ENCODE measurements at places on chromosomes 6 and 20. TPM values are rescaled to one million over a fixed set of nuclear protein-coding genes. Genes with fewer than 3 reads are reported as not detected.

DNA sequence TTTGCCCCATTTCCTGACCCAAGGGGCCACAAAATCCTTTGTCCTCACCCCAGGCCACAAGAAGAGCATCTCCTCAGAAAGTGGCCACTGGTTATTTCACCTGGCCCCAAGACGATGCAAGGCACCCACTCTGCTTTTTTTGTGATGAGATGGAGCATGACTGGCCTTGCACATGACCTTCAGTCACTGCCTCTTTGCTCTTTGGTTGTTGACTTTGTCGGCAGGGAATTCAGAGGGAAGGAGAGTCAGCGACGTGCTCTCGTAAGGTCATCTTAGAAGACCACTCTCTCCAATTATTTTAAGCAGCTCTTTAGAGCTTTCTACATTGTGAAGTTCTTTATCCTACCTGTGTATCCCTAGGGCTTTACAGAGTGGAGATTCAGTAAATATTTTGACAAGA lies 306.7 kb downstream of the PLCB1 start:
- no peak for DNase-seq

FAM209B gene
- 0.37 TPM for polyA plus RNA-seq

PAX1 gene
- 0.09 TPM for polyA plus RNA-seq

- no peak for DNase-seq
Observed at GRCh38 chr6:89297695-89298351, 17.3 kb downstream of the GABRR2 start.

GRCh38 chr6:148811459-148811858 lies 64.6 kb downstream of the UST start:
- no peak for DNase-seq

CNBD2 gene
- polyA plus RNA-seq: 0.91 TPM

DNA sequence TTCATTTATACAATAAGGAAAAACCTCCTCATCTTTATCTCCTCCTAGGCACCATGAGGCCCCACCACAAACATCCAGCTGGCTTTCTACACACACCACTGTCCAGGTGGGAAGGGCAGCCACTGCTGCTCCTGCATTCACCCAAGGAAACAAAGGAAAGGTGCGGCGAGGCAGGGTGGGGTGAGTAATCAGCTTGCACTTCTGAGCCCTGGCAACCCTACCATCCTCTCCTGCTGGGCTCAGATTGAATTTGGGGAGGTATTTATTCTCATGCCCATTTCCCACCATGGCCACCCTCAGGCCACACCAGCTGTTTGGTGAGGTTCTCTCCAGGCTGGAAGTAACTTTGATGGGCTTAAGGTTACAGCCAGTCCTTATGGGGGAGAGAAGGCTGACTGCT lies 31.2 kb upstream of the SPDEF start:
- no peak for DNase-seq

DNA sequence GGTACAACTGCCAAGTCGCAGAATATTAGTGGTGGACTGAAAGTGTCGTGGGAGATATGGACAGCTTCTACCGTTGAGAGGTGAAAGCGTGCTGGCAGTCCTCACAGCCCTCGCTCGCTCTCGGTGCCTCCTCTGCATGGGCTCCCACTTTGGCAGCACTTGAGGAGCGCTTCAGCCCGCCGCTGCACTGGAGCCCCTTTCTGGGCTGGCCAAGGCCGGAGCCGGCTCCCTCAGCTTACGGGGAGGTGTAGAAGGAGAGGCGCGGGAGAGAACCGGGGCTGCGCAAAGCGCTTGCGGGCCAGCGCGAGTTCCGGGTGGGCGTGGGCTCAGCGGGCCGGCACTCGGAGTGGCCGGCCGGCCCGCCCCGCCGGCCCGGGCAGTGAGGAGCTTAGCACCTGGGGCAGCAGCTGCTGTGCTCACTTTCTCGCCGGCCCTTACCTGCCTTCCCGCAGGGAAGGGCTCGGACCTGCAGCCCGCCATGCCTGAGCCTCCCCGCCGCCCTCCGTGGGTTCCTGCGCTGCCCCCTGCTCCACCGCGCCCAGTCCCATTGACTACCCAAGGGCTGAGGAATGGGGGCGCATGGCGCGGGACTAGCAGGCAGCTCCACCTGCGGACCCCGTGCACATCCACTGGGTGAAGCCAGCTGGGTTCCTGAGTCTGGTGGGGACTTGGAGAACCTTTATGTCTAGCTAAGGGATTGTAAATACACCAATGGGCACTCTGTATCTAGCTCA lies 47.2 kb upstream of the MBOAT1 start:
- DNase-seq: no peak

DNA sequence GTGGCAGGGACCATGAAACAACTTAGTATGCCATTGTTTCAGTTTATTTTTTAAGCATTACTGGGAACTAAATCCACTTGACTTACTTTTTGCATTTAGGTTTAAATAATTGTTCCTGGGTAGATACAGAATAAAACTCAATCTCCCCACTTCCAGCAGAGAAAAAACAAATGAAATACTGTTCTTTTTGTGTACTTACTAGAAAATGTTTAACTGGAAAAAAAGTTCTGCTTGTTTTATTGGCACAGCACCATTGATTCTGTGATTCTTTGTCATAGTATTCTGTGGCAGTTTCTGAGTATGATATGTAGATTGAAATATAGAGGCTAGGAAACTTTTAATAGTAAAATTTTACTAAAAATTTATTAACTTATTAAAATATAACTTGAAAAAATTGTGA lies 10.2 kb downstream of the ASXL1 start:
- DNase-seq: no peak

- DNase-seq: no peak
Observed at GRCh38 chr6:143253586-143253985, 192.9 kb downstream of the AIG1 start.

NKAPL gene
- 2.5 TPM for polyA plus RNA-seq

DNA sequence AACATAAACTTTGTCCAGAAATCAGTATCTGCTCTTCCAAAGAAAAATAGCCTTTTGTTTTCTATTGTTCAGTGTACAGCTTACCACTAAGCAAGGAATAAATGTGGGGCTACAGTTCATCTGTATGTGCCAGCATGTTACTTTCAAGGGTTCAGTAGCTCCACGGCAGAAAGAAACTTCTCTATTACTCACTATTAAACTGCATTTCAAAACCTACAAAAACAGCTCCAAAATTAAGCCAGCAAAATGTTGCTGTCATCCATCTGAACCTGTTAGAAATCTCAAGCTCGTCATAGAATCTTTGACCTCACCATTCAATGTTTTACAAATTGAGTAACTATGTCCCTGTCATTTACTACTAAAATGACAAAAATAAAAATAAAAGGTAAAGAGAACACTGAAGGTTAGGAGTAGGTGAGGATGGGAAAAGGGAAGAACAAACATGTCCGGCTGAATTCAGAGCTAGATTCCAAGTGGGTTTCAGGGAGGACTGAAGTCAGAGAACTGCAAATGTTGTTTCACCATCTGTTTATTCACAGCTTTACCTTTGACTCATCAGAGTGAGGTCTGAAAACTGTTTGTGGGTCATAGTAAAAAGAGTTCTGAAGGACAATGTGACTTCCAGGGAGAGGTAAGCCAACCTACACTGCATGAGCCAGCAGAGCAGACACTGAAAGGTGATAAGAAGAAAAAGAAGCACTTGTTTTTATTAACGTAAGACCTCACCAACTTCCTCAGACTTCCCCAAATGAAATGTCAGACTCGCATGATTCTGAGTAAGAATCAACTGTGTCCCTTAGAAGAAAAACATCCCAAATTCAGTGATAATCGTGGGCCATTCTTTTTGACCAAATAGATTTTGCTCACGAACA lies 62.0 kb downstream of the ATXN1 start:
- DNase-seq: no peak

- no peak for DNase-seq
Observed at GRCh38 chr6:125597411-125598253, 151.8 kb upstream of the HEY2 start.

SNRPB2 gene
- 100 TPM for polyA plus RNA-seq

DNA sequence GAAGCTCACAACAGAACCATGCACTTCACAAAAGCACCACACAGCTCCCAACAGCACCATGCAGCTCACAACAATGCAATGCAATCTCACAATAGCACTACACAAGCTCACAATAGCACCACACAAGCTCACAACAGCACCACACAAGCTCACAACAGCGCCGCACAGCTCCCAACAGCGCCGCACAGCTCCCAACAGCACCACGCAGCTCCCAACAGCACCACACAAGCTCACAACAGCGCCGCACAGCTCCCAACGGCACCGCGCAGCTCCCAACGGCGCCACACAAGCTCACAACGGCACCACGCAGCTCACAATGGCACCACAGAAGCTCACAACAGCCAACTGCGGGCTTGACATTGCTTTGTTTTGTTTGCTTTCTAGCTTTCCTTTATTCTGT lies 198.1 kb downstream of the DLL1 start:
- no peak for DNase-seq

DNA sequence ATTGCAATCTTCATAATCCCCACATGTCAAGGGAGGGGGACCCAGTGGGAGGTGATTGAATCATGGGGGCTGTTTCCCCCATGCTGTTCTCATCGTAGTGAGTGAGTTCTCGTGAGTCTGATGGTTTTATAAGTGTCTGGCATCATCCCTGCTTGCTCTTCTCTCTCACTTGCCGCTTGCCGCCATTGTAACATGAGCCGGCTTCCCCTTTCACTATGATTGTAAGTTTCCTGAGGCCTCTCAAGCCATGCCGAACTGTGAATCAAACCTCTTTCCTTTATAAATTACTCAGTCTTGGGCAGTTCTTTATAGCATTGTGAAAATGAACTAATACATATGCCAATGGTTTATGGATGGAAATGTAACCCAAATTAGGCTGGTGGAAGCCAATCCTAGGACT lies 109.4 kb upstream of the AKAP12 start:
- DNase-seq: no peak

DNA sequence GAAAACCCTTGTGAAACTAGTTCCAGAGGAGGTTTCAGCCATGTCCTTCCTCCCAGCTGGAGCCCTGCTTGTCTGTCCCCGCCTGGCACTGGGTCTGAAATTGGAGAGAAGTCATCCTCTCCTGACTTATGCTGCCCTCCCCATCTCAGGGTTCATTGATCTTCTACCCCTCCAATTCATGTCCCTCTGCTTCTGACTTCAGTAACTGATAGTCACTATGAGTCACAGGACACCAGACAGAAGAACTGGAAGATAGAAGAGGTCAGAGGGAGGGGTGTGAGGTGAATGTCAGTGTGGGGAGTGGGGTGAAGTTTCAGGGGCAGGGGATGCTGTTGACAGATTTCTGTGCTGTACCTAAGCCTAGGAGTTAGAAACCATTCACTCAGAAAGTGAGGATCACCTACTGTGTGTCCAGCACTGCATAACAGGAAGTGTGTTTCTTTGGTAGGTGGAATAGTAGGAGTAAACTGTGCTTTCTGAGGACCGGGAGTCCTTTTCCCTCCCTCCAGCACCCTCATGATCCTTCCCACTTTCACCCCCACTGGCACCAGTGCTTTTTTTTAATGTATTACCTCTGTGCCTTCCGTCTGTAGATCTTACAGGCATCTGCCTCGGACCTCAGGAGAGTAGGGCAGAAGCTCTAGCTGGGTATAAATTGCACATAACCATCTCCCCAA lies 627 bp upstream of the RPP21 start:
- no peak for DNase-seq

DNA sequence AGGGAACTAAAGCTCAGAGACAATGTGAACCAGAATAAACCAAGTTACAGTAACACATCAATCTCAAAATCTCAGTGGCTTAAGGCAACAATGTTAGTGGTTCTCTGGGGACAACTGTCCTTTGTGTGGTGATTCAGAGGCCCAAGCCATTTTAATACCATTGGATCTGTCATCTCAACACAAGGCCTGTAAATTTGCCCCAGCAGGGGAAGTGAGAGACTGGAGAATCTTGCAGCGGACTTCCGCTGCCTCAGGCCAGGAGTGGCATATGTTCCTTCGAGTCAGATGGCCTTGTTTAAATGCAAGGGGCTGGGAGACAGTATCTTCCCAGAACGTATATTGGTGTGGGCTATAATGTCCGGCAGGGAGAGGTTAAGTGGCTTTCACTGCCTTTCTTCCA lies 126.0 kb downstream of the CD83 start:
- no peak for DNase-seq

DNA sequence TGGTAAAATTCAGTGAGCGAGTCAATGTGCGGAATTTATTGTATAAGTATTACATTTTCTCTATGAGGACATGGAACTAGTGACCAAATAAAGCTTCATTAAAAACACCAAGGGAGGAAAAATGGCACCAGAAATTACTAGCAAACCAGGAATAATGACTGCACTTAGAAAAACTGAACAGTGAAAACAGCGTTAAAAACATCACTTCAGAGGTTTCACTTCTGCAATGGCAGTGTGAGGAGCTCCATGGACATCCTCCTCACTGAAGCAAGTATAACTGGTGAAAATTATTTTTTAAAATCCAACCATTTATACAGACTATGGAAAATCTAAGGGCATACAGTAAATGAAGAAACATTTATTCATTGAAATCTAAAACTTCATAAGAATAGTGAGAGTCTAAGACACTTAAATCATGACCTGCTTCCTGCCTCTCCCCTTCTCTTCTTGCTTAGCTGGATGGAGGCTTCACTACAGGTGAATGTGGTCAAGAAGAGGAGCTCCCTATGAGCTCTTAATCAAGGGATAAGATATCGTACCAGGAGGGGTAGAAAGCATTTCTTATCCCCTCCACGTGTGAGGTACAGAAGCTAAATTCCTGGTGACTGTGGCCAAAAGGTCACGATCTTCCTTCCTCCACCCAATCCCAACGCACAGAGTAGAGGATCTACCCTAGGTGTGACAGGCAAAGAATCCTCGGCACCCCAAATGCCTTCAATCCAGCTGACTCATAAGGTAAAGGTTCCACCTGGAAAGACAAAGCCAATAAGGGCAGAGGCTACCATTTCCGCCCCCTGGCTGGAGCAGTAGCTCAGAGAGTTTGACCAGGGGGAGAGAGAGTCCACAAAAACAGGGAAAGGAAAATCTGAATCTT lies 12.3 kb upstream of the ASF1A start:
- no peak for DNase-seq

GRCh38 chr20:60787276-60787675 lies 464.8 kb upstream of the CDH4 start:
- DNase-seq: no peak

DNA sequence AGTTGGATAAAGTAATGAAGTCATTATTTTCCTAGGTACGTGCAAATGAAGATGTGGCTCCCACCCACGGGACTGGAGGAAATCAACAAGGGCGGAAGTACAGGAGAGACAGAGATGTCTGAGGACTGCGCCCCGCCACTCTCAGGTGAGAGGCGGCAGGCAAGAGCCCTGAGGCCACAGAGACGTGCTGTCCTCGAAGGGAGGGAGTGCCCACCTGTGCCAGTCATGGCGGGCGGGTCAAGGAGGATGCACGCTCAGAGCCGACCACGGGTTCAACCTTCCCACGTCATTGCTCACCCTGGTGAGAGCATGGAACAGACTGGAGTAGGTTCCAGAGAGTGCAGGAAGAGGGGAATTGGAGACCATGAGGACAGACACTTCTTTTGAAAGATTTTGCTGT lies 12.7 kb downstream of the CST8 start:
- DNase-seq: no peak

GRCh38 chr20:53444401-53445149 lies 149.1 kb downstream of the ZNF217 start:
- peak; percentile 91 for DNase-seq

SLPI gene
- polyA plus RNA-seq: not detected

ERVFRD-1 gene
- 0.11 TPM for polyA plus RNA-seq

SEL1L2 gene
- polyA plus RNA-seq: not detected

TMEM63B gene
- polyA plus RNA-seq: 34.7 TPM

GRCh38 chr6:25498505-25498904 lies 153.5 kb upstream of the SCGN start:
- DNase-seq: no peak

GRCh38 chr6:33429750-33430052 lies 9.8 kb downstream of the SYNGAP1 start:
- no peak for DNase-seq

DDR1 gene
- polyA plus RNA-seq: 195 TPM

LIME1 gene
- polyA plus RNA-seq: 3.1 TPM

GLP1R gene
- polyA plus RNA-seq: 0.93 TPM
